Testis (tissue), 5 donors: ENCODE measurements at places on chromosomes 11 and 22. TPM values are rescaled to one million over a fixed set of nuclear protein-coding genes. Genes with fewer than 3 reads are reported as not detected.

DNA sequence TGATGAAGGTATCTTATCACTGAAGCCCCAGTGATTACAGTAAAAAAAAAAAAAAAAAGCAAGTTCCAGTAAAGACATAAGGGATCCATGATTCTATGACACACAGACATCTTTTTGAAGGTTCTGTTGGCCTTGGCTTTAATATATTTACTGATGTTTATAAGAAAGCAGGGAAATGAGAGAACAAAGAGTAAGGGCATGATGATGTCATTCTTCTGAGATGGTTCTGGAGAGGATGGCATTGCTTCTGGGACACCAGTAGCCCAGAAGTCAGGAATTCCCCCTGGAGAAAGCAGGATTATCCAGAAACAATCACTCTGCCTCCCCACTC lies 233.6 kb downstream of the FAM76B start:
- no peak for DNase-seq
- H3K4me3 ChIP-seq, result no peak overlapping the region
- H3K36me3 ChIP-seq, result no peaks in the 10 kb centered on the region

- H3K27ac ChIP-seq, result no peak overlapping the region
- no peak for DNase-seq
- H3K36me3 ChIP-seq, result no peaks in the 10 kb centered on the region
- H3K27me3 ChIP-seq, result no peaks in the 10 kb centered on the region
- no peak overlapping the region for H3K4me3 ChIP-seq
Measured at GRCh38 chr11:10935015-10935559, 77.2 kb upstream of the ZBED5 start.

GRCh38 chr11:5550440-5551095 lies 2.2 kb upstream of the OR52H1 start:
- H3K4me1 ChIP-seq, result no peaks in the 10 kb centered on the region
- DNase-seq, result no peak
- no peak overlapping the region for H3K27ac ChIP-seq
- H3K36me3 ChIP-seq, result no peaks in the 10 kb centered on the region
- H3K4me3 ChIP-seq, result no peak overlapping the region

DNA sequence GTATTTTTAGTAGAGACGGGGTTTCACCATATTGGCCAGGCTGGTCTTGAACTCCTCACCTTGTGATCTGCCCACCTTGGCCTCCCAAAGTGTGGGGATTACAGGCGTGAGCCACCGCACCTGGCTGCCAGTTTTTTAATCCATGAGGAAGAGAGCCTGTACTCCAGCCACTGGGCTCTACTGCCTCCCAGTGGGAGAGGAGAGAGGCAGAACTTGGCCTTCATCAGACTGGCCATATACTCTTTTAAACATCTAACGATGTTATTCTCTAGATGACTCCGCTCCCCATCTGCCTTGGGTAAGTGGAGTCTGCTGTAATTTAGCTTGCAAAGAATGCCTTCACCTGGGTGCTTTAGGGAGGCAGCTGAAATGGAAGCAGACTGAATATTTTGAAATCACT lies 34.6 kb downstream of the SLC6A5 start:
- H3K4me1 ChIP-seq, result no peaks in the 10 kb centered on the region
- no peaks in the 10 kb centered on the region for H3K27me3 ChIP-seq
- no peak for DNase-seq
- H3K4me3 ChIP-seq, result no peak overlapping the region
- no peak overlapping the region for H3K27ac ChIP-seq

THY1 gene
- total RNA-seq, result 30.0 TPM

CHRDL2 gene
- 5.3 TPM for total RNA-seq
